ENCODE measurements at places on chromosomes 12 and 14.

DNA sequence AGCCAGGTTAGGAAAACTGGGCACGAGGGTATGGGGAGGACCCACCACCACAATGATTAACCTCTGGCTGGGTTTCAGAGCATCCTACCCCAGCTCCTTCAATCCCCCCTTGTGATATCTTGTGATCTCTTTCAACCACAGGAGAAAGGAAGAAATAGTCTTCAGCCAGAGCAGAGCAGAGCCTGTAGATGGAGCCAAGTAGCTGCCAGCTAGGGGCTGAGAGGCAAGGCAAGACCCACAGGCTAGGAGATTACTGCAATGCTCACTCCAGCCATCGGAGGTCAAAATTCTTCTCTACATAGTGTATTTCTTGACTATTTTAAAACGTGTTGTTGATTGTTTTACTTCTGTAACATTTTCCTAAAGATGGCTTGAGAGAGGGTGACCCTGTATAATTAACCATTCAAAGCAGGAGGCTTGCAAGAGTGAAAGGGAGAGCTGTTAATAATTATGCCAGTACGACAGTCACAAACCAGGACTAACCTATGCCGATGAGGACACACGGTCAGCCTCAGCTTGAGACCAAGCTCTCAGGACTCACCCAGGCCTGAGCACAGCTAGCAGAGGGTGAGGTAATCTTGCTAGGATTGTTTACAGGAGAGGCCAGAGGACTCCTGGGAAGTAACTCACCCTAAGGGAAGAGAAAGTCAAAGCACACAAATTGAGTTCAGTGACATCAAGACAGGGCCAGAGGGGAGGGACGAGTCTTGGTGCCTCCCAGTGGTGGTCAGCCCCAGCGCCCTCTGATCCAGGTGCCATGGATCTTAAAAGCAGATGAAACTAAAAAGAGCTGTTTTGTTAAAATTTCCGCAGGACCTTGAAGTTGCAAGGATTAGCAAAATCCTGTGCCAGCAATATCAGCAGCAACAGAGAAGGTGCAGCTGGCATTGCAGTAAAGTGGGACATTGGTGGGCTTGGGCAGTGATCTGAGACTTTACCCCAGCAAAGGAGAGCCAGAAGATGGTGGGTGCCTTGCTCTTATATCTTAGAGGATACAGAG, 29.8 kb upstream of the CDKN3 start:
- peak; percentile 73 for DNase-seq

DNA sequence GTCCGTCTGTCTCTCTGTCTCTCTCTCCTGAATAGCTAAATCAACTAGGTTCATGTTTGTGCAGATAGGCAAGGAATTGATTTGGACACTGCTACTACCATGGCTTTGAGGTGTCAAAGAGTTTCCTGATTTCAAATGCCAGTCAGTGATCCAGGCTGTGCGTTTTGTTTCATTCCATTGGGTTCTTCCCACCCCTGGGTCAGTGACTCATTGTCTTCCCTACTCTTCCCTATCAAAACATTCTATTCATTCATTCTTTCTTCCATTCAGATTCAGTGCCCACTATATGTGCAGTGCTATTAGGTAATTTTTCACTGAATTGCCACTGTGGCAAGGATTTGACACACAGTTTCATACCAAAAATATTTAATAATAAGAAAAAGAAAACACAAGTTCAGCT, 50.4 kb downstream of the RPH3A start:
- no peak for DNase-seq

GRCh38 chr12:53324113-53324778, 2.8 kb upstream of the AAAS start:
- peak; percentile 80 for DNase-seq

- no peak for DNase-seq
These were observed 26.3 kb upstream of the AMIGO2 start for GRCh38 chr12:47105914-47106674.

GRCh38 chr12:108516511-108517275, 1.6 kb downstream of the FICD start:
- no peak for DNase-seq

DNA sequence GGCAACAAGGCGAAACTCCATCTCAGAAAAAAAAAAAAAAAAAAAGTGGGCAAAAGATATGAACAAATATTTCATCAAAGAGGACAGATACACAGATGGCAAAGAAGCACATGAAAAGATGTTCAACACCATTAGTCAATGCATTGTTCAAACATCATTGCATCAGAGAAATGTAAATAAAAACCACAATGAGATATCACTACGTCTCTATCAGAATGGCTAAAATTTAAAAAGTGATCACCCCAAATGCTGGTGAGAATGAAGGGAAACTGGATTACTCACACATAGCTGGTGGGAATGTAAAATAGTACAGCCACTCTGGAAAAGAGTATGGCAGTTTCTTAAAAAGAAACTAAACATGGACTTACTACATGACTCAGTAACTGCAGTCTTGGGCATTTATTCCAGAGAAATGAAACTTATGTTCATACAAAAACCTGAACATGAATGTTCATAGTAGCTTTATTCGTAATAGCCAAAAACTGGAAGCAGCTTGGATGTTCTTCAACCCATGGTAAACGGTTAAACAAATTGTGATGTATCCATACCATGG, 3.6 kb downstream of the L2HGDH start:
- DNase-seq, result no peak

- no peak for DNase-seq
These were observed 99.1 kb downstream of the NELL2 start for GRCh38 chr12:44777044-44777443.

GRCh38 chr14:58912799-58913432, 275.2 kb downstream of the DACT1 start:
- no peak for DNase-seq

DNA sequence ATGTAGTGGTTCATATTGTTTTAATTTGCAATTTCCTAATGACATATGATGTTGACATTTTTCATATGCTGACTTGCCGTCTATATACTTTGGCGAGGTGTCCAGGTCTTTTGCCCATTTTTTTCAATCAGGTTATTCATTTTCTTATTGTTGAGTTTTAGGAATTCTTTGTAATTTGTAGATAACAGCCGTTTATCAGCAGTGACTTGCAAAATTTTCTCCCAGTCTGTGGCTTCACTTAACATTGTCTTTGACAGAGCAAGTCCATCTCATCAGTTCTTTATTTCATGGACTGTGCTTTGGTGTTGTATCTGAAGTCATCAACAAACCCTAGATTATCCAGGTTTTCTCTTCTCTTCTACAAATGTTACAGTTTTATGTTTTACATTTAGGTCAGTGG, 12.6 kb upstream of the KLHDC2 start:
- DNase-seq, result no peak

GRCh38 chr14:23431486-23431885, 4.0 kb downstream of the MYH7 start:
- DNase-seq, result no peak

DNA sequence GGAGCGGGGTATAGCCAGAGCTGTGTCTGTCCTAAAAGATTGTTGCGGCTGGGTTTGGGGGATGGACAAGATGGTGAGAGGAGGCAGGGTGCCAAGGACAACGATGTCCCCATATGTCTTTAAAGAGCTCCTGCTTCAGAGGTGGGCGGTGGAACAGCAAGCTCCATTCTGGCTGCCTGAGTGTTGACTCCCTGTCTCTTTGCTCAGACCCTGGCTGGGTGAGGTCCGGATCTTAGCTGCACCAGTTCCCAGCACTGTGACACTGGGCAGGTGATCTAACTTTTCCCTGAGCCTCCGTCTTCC, 8.3 kb upstream of the WSCD2 start:
- no peak for DNase-seq

- no peak for DNase-seq
These were observed 723.7 kb downstream of the C12orf50 start for GRCh38 chr12:87305481-87305880.

DNA sequence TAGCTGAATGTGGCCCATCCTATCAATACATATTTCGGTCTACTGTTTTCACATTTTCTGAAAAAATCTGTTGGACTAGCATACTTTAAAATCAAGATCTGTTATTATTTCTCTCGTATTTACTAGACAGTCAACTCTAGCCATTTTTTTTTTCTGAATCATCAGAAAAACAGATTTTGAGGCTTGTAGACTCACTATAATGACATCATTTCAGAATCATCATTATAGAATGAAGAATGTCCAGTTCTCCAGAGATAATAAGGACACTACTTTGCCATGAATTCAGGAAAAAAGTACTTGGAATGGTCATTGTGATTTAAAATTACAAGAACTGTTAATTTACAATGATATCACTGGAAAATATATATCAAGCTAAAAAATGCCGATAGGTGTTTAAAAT, 589.8 kb downstream of the KCNH5 start:
- no peak for DNase-seq

DNA sequence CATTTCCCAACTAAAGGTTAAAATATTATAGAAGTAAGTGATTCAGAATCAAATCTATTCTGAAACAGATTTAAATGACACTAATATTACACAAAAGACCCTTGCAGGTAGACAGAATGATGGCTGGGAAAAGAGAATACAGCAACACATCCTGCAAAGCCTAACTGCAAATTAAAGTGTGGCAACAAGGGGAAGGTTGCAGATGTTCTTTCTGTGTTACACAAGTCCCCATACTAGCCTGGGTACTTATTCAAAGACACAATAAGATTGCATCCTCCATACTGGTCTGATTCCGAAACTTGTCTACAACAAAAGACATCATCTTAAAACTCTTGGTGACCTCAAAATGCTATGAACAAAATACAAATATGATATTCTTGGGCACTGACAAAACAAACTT, 50.5 kb downstream of the R3HDM2 start:
- no peak for DNase-seq

DNA sequence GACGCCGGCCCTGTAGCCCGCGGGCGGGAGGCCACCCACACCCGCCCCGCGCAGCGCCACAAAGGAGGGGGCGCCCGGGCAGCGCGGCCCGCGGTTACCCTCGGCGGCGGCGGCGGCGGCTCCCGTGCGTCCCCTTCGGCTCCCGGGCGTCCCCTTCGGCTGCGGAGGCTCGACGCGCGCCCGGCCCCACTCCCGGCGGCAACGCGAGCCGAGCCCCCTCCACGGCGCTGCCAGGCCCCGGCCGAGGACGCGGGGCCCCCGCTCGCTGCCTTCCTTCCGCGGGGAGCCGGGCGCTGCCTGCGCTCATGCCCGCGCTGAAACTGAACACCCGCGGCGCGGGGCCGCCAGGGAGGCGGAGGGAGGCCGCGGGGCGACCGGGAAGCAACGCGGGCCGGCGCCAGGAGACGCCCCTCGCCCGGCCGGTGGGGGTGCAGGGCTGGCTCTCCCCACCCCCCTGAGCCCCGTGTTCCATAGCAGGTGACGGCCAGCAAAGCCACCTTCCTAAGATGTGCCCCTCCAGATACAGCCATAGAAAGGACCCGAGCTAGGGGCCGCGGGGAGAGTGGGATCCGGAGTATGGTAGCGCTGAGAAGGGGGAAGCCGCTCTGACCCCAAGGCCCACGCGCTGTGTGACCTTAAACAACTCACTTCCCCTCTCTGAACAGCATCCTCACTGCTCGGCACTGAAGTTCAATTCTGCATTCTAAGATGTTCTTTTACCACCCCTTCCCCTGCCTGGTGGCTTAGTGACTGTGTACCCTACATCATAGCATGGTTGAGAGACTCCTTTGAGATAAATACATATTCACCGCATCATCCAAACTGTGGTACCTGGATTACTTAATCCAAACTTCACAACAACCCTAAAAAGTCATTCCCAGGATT, 42.8 kb downstream of the KDM2B start:
- DNase-seq, result peak; percentile 54

DNA sequence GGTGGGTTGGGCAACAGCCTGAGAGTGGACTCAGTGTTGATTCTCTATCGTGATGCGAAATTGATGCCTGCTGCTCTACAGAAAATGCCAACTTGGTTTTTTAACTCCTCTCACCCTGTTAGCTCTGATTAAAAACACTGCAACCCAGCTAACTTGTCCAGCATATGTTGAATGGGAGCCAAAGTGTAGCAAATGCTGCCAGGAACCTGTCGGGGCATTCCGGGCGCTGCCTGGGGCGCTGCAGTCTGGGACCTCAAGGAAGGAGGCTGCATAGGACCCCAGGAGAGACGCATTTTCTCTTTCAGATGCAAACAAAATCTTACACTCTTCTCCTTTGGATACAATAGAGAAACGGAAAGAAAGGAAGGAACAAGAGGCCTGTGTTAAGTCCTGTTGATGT, 3.9 kb downstream of the B3GNT4 start:
- no peak for DNase-seq

GRCh38 chr12:80212938-80213645, 113.8 kb downstream of the OTOGL start:
- no peak for DNase-seq

- DNase-seq, result no peak
These were observed 51.2 kb upstream of the CAPRIN2 start for GRCh38 chr12:30805959-30806358.

GRCh38 chr12:4047421-4047820, 174.2 kb upstream of the PARP11 start:
- DNase-seq, result no peak

- DNase-seq, result no peak
These were observed 54.2 kb downstream of the RCOR1 start for GRCh38 chr14:102646615-102647014.

GRCh38 chr12:25651931-25652330, 98.8 kb upstream of the LMNTD1 start:
- no peak for DNase-seq

GRCh38 chr12:57459055-57459749, 383 bp upstream of the GLI1 start:
- peak; percentile 99 for DNase-seq

DNA sequence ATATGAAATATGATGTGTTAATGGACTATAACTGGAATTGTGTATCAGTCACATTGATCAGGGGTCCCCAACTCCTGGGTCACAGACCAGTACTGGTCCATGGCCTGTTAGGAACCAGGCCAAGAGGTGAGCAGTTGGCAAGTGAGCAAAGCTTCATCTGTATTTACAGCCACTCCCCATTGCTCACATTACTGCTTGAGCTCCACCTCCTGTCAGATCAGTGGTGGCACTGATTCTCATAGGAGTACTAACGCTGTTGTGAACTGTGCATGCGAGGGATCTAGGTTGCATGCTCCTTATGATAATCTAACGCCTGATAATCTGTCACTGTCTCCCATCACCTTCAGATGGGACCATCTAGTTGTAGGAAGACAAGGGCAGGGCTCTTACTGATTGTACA, 72.3 kb downstream of the CDK17 start:
- no peak for DNase-seq

DNA sequence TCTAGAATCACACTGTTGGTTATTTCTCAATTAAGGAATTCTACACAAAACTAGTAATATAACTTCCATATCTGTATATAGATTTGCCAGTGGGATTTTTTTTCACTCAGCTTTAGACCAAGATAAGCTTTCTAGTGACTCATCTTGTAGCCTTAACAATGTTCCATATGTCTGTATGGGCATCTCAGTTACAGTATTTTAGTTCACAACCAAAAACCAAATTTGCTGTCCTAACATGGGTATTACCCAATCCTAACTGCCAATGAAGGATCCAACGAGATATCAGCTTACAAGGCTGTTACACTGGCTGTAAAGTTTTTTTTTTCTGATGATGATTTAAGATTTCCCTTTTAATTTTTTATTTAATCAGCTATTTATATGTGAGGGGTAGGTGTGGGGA, 31.5 kb upstream of the KRR1 start:
- no peak for DNase-seq

- DNase-seq, result peak; percentile 64
These were observed 4.9 kb downstream of the CDC42BPB start for GRCh38 chr14:103052407-103052806.

- DNase-seq, result no peak
These were observed 12.1 kb downstream of the SPX start for GRCh38 chr12:21538061-21538653.

- DNase-seq, result no peak
These were observed 60.4 kb downstream of the SMUG1 start for GRCh38 chr12:54128416-54128815.

GRCh38 chr14:83379436-83379835, 1845.8 kb upstream of the SEL1L start:
- DNase-seq, result no peak

GRCh38 chr12:48817873-48818830, at the start of gene CACNB3:
Gene CACNB3, plus strand, starts transcription at chr12:48818496. Its CDS starts 434 bp downstream, at chr12:48818930.
- peak; percentile 57 for DNase-seq

All from common myeloid progenitor, CD34-positive (primary cell).